Motor neuron (in vitro differentiated cells): ENCODE measurements at places on chromosomes 13 and 19. TPM values are rescaled to one million over a fixed set of nuclear protein-coding genes. Genes with fewer than 3 reads are reported as not detected.

- no peak for ATAC-seq
Measured at GRCh38 chr13:35208587-35208986, 266.5 kb downstream of the NBEA start.

DNA sequence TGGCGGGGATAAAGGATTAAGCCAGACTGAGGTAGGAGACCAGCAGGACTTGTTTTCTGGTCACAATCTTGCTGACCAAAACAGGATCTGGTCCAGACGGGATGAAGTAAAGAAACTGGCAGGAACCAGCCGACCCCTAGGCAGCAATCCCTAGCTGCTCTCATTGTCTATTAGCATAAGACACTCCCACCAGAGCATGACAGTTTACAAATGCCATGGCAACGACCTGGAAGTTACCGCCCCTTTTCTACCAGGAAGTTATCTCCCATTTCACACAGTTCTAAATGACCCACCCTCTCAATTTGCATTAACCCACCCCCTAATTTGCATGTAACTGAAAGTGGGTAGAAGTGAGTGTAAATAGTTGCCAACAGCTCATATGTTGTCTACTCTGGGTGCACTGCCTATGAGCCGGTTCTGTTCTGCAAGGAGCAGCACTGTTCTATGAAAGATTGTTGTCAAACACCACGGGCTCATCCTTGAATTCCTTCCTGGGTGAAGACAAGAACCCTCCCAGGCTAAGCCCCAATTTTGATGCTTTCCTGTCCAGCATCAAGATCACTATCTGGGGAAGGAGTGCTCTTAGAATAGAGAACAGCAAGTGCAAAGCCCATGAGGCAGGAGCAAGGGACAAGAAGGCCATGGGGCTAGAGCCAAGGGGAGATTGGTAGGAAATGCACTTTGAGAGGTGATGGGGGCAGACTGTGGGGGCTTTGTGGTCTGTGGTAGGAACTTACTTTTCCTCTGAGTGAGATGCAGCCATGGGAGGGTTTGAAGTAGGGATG, 13.9 kb upstream of the FBXO27 start:
- peak; percentile 55 for ATAC-seq

Gene CBLC
- not detected in 2 replicates for total RNA-seq

DNA sequence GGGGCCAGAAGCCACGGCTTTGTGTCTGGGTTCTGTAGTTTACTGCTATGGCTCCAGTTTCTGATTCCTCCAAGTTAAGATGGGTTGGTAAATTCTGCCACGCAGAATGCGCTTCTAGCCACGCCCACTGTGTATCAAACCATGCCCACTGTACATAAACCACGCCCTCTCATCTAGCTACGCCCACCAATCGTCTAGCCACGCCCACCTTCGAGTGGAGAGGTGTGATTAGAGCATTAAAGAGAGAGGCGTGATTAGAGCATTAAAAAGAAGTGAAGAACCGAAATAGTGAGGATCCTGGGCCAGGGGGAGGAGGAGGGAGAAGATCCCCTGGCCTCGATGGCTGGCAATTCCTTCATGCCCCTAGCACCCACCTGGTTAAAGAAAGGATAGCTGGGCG, 43.7 kb upstream of the ADGRE5 start:
- ATAC-seq: no peak

Gene EFNB2
- total RNA-seq: 0.77 and 1.4 TPM in 2 replicates

GRCh38 chr19:34904664-34905527, 21.8 kb upstream of the ZNF30 start:
- ATAC-seq: peak; percentile 56

GRCh38 chr19:30388819-30389218, 16.6 kb downstream of the ZNF536 start:
- ATAC-seq: no peak

DNA sequence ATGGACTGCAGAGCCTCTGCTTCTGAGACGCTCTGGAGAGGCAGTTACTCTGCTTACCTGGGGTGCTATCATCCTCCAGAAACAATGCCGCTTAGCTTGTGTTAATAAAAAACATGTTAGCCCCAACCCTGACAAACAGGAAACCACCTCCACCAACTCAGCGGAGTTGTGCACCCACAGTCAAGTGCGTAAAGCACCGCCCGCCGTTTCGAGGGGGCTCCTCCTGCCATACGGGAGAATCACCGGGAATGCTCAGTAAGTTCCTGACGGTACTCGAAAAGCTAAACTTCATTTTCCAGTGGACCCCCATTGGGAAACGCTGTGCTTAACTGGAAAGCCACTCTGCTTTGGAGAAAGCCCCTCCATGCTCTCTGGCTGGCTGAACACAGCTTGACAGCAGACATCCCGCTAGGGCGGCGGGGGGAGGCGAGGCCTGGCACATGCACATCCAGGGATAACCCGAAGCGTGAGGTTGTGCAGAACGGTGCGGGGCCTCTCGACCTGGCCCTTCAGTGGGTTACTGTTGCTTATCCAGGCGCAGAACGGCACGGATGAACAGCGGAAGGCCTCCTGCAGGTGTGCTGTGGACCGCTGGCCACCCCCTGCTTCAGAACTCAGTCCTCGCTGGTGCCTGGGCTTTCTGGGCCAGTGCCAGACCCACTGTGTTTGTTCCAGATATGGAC, 17.1 kb downstream of the GAS6 start:
- ATAC-seq: no peak

Gene ZNF430
- 10.7 and 11.5 TPM in 2 replicates for total RNA-seq

GRCh38 chr19:3572132-3572854, 451 bp upstream of the HMG20B start:
- ATAC-seq: peak; percentile 91

GRCh38 chr13:50712881-50713280, 130.6 kb downstream of the DLEU7 start:
- no peak for ATAC-seq

Gene PABPC3
- 0.30 and 0.52 TPM in 2 replicates for total RNA-seq

DNA sequence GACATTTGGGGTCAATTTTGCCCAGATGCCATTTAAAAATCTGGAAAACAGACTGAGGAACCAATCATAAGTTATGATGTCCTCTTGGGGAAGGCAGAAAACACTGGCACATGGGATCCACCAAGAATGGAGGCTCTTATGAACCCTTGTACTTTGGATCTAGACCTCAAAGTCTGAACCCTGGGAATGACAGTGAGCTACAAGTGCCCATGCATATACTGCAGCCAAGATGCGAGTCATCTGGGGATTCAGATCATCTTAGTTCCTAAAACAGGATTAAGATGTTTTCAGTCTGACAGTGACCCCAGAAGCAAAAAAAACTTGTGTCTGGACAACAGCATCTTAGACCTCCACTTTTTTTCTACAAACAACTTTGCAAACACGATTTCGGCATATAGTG, 100.2 kb upstream of the SIAH3 start:
- no peak for ATAC-seq

- ATAC-seq: no peak
Measured at GRCh38 chr19:41569481-41570150, 6.3 kb upstream of the CEACAM21 start.

- no peak for ATAC-seq
Measured at GRCh38 chr19:3316659-3317207, 49.6 kb upstream of the NFIC start.

Gene TMC4
- 1.8 and 2.7 TPM in 2 replicates for total RNA-seq

GRCh38 chr13:28753946-28754345, 35.2 kb upstream of the SLC46A3 start:
- ATAC-seq: peak; percentile 23

Gene ZNF439
- 13.7 and 14.1 TPM in 2 replicates for total RNA-seq

Gene CCL25
- 0.92 and 1.1 TPM in 2 replicates for total RNA-seq

Gene ATP8B3
- total RNA-seq: 0.86 and 0.97 TPM in 2 replicates

Gene ZNF835
- 0.08 and 0.09 TPM in 2 replicates for total RNA-seq

Gene KLF12
- 22.1 and 25.5 TPM in 2 replicates for total RNA-seq

DNA sequence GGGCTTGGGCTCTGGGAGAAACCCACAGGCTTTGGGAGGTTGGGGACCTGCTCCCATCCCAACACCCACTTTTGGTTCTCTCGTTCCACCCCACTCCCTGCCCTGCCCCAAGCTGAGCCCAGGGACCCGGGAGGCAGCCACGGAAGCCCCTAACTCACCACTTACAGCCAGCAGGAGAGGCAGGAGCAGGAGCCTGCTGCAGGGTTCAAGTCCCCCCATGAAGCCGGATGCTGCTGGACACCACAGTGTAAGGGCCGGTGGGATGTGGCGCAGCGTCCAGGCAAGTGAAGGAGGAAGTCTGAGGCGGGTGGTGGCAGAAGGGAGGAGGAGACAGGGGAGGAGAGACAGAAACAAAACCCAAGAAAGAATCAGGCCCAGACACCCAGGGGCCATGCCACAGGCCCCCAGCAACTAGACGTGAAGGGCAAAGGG, at the start of gene TYROBP:
TSS of gene TYROBP (minus strand) at position 286 of the 432 bp plus-strand sequence. CDS start at position 219, 67 bp downstream.
- ATAC-seq: no peak

- peak; percentile 25 for ATAC-seq
Measured at GRCh38 chr19:19385896-19386869, 19.3 kb upstream of the GATAD2A start.

Gene RYR1
- total RNA-seq: 1.6 and 1.9 TPM in 2 replicates

- no peak for ATAC-seq
Measured at GRCh38 chr19:40228863-40229262, 2.4 kb upstream of the CCNP start.

DNA sequence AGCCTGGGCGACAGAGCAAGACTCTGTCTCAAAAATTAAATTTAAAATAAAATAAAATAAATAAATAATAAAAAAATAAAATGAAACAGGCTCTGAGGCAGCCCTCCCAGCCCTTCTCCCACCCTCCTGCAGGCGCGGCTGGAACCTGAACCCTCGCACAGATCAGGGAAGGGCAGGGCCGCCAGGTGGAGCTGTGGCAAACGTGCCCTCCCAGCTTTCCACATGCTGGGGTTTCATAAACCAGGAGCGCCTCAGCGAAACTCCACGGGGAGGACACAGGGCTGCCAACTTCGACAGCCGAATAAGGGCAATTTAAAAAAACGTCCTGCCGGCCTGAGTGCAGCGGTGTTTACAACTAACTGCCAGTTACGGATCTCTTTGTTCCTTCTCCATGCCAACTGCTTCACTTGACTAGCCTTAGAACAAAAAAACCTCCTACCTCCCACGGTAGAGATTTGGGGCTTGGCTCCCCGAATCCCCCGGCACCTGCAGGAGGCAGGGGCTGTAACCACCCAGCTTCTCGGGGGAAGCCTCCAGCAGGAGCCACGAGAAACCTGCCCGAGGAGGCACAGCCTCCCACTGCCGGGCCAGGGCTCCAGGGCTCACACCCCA, 15.9 kb downstream of the ZNF787 start:
- ATAC-seq: peak; percentile 58

DNA sequence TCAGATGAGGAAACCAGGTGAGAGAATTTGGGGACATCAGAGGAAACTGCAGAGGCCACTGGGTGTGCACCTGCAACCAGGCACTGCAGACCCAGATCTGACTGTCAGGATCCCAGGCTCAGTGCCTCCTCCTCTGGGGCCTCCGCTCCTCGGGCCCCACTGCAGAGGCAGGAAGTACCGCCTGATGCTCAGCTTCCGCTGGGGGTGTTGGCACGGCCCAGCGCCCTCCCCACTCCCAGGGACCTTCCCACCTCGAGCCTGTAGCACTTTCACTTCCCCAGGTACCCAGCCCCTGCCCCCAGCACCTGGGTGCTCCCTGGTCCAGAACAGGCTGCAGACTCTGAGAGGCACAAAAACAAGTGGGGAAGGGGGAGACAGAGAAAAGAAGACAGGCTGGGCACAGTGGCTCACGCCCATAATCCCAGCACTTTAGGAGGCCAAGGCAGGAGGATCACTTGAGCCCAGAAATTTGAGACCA, 1.4 kb upstream of the CD37 start:
- ATAC-seq: no peak

DNA sequence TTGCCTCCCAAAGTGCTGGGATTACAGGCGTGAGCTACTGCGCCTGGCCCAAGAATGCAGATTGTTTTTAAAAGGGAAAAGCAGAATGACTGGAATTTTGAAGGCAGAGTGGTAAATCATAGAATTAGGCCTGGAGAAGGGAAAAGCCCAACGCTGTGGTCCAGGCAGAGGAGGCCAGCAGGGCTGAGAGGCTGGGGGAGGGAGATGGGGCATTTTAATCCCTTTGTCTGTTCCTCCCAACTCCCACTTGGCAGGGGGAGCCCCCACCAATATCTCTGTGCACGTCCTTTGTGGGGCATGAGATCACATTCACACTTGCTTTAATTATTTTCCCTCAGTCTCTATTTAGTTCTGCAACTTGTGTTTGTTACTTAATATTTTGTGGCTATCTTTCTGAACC, 54.4 kb upstream of the RANBP3 start:
- ATAC-seq: no peak

GRCh38 chr13:44542361-44542760, 33.8 kb downstream of the TSC22D1 start:
- no peak for ATAC-seq
